NCI-H2081 treated with DMSO at 0.1 percent for 48 hours (cell line): ENCODE measurements at places on chromosomes 12 and 14.

GRCh38 chr12:45622210-45622937 lies 107.1 kb upstream of the ARID2 start:
- DNase-seq = no peak

DNA sequence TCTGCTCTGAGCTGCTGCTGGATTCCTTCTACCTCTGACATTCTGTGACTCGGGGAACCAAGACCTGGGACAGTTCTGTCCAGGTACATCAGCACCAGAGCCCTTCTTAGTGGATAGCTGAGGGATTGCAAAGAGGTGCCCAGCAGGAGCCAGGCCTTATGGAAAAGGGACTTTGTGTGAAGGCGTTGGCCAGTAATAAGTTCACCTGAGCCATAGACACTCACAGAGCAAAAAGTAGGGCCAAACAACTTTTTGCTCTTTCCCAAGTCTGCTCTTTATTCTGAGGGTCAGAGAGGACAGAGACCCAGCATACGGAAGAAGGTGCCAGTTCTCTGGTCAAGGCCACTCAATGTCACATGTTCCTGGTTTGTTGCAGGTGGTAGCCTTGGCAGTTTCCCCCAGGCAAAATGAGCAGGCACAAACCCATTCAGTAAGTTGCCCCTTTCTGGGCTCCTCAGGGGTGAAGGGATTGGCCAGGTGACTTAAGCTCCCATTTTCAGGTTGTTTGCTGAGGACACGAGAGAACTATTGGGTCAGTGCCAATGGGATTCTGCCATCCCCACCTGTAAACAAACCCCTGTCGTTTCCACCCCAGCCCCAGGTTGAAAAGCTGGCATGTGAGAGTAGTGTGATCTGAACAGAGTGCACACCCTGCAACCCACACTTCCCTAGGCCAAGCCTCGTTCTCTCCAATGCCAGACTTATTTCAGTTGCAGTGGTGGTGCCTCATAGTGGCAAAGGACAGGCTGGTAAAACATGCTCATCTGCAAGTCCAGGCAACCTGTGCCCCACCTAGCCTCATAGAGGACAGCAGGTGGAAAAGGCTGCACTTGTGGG lies 150.3 kb downstream of the SMOC1 start:
- DNase-seq = peak; percentile 31

DNA sequence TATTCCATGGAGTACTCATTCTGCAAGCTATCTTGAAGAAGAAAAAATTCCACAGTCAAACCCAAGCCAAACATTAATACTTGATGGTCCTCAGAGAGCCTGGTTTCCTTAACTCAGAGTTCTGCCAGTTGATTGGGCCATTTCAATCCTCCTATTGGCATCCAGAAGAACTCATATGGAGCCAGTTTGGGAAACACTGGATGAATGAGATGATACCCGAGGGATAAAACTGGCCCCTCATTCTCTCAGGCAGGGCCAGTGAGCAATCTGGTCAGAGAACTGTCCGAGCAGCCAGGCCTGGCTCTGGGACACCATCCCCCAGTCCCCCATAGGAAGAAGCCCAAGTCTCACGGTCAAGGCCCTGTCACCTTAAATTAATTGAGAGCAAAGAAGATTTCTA lies 48.8 kb downstream of the NUAK1 start:
- DNase-seq = no peak

- DNase-seq = no peak
These were observed 11.3 kb downstream of the VASH1 start for GRCh38 chr14:76772300-76773187.

- no peak for DNase-seq
These were observed 77.0 kb downstream of the SLC25A47 start for GRCh38 chr14:100400115-100400514.

GRCh38 chr12:113467502-113468364 lies 3.9 kb downstream of the LHX5 start:
- DNase-seq = no peak

GRCh38 chr12:64687816-64688215 lies 71.4 kb downstream of the GNS start:
- no peak for DNase-seq

DNA sequence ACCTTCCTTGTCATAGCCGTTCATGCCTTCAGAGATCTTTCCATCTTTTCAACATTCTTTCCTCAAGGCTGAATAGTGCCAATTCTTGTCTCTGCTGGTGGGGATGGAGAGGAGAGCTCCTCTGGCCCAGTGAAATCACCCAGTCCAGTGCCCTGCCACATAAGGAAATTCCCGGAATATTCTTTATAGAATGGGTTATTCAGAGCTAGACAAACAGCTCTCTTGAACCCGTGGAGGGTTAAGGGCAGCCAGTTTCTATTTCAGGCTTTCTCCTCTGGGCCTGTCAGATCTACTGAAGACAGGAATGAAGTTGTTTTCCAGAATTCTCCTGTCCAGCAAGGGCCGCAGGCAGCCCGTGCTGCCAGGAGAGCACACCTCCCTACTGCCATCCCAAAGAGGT lies 8.1 kb upstream of the NRIP2 start:
- DNase-seq = no peak

DNA sequence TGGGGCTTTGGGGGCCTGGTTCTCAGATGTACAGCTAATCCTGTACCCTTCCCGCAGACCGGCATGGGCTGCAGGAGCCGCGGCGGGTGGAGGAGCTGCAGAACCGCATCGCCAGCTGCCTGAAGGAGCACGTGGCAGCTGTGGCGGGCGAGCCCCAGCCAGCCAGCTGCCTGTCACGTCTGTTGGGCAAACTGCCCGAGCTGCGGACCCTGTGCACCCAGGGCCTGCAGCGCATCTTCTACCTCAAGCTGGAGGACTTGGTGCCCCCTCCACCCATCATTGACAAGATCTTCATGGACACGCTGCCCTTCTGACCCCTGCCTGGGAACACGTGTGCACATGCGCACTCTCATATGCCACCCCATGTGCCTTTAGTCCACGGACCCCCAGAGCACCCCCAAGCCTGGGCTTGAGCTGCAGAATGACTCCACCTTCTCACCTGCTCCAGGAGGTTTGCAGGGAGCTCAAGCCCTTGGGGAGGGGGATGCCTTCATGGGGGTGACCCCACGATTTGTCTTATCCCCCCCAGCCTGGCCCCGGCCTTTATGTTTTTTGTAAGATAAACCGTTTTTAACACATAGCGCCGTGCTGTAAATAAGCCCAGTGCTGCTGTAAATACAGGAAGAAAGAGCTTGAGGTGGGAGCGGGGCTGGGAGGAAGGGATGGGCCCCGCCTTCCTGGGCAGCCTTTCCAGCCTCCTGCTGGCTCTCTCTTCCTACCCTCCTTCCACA lies 7.6 kb downstream of the NR4A1 start:
- DNase-seq = no peak

DNA sequence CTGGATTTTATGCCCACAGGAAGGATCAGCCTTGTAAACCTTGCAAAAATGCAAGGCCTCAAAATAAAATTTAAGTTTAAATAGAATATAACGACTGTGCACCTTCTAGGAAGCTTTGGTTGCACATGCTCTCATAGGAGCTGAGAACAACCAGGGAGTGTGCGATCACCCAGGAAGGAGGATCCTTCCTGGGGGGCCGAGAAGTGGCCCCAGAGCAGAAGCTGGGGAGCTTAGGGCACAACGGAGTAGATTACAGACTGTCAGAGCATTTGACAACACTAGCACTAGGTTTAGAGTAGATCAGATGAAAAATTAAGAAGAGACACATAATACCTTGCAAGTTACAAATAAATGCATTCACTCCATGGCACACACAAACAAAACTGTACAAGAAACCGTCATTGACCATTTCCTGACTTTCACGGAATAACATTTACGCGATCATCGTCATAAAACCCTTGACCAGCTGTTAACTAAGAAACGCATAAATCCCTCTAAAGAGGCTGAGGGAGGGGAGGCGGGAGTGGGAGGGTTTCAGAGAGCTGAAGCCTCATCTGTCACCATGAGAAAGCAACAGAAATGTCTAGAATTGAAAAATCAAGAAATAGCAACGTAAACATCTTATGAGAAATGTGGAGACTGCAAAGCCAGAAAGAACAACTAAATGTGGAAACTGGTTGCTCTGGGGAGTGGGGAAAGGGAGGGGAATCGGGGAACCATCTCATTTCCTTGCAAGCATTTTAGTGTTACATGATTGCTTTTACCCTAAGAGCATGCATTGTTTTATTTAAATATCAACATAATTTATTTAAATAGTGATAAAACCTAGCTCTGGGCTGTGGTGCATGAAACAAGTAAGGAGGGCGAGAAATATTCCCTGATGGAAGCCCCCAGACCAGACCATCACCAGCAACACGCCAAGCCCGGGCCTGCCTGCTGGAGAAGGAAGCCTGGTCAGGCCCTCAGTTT lies 13.1 kb upstream of the CCDC85C start:
- DNase-seq = no peak

GRCh38 chr14:66009089-66009488 lies 477.1 kb upstream of the CCDC196 start:
- no peak for DNase-seq

DNA sequence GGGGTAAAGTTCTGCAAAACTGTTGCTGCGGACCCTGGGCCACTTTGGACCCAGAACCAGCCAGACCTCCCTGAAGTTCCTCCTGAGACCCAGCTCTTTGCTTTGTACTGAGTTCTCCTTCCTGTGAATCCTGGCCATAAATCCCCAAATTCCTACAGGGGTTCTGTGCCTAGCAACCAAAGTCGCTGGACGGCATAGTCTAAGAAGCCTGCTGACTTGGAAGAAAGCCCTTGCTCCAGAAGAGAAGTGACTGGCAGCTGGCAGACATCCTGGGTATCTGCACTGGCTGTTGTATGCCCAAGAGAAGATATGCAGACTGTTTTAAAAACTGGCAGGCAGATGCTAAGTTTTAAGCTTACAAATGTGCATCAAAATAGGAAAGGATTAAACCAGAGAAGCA lies 99.9 kb upstream of the SLC24A4 start:
- DNase-seq = no peak

DNA sequence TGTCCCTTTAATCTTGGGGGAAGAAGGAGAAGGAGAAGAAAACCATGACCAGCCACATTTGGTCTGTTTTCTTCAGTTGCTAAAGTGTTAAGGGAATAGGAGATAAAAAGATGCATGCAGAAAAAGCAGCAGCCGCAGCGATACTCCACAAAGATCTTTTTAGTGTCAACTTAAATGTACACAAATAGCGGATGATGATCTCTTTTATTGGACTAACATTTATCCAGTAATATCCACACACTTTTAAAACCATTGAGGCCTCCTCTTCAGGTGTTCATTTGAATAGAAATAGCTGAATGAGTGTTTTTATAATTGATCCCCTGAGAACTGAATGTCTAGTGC lies 83.5 kb downstream of the PAPOLA start:
- DNase-seq = no peak

- DNase-seq = no peak
These were observed 117.1 kb upstream of the ARHGAP5 start for GRCh38 chr14:31960039-31960438.
